ENCODE measurements at places on chromosomes 7 and 10.
A peak's percentile ranks its signal among the peaks of the same experiment; 100 is the strongest.

GRCh38 chr7:154720016-154720415 lies 282.9 kb downstream of the PAXIP1 start:
- no peak for DNase-seq

DNA sequence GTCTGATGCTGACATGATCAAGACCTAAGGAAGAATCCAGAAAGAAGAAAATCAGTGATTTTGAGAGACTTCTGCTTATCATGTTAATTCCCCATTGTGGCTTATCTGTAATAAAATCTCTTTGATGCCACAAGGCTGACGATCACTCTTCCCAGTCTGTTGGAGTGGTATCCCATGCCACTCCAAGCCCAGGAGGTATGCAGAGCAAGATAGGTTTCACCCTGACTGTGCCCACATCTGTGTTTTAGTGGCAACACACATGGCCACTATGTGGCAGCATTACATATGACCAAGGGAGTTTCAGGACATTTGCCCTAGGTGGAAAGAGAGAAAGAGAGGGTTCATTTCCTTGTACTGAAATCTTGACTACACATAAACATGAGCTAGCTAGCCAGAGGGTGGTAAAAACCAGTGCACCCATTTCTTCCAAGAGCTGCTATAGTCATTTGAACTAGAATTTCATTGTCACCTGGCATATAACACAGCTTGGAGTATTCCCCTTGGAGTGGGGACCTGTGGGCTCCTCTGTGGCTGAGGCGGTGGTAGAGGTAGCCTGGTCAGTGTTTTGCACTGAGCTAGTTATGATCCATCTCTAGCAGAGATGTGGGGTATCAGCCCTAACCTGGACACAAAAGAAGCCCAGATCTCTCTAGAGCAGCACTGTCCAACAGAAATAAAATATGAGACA lies 20.8 kb downstream of the LAMB4 start:
- DNase-seq = no peak

- DNase-seq = no peak
Measured at GRCh38 chr7:31307972-31308371, 32.6 kb downstream of the NEUROD6 start.

- DNase-seq = no peak
Measured at GRCh38 chr7:112257073-112257472, 50.6 kb downstream of the ZNF277 start.

- no peak for DNase-seq
Measured at GRCh38 chr10:89798092-89798491, 96.7 kb downstream of the KIF20B start.

- no peak for DNase-seq
Measured at GRCh38 chr7:116801092-116801710, 61.2 kb upstream of the CAPZA2 start.

- DNase-seq = no peak
Measured at GRCh38 chr10:101263150-101263752, 34.0 kb upstream of the LBX1 start.

DNA sequence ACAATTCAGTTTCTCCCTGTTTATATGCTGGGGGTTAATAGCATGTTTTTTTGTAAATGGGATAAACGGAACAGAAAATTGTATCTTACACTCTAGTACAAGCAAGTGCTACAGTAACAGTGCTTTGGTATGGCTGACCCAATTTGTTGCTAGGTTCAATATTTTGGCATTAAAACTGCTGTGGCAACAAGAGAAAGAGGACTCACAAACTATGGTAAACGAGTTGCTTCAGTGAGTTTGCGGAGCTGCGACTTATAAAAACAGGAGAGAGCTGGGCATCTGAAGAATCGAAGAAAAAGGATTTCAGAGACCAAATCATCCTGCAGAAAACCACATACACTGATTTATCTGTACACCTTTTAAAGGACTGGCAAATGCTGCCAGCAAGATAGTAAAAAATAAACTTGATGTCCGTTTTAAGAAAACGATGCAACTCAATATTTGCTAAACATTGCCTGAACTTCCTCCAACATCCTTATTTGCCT lies 2.2 kb downstream of the GLUD1 start:
- no peak for DNase-seq

GRCh38 chr7:37141742-37142141 lies 306.9 kb downstream of the ELMO1 start:
- DNase-seq = no peak

- DNase-seq = no peak
Measured at GRCh38 chr7:138654616-138655015, 46.5 kb downstream of the SVOPL start.

DNA sequence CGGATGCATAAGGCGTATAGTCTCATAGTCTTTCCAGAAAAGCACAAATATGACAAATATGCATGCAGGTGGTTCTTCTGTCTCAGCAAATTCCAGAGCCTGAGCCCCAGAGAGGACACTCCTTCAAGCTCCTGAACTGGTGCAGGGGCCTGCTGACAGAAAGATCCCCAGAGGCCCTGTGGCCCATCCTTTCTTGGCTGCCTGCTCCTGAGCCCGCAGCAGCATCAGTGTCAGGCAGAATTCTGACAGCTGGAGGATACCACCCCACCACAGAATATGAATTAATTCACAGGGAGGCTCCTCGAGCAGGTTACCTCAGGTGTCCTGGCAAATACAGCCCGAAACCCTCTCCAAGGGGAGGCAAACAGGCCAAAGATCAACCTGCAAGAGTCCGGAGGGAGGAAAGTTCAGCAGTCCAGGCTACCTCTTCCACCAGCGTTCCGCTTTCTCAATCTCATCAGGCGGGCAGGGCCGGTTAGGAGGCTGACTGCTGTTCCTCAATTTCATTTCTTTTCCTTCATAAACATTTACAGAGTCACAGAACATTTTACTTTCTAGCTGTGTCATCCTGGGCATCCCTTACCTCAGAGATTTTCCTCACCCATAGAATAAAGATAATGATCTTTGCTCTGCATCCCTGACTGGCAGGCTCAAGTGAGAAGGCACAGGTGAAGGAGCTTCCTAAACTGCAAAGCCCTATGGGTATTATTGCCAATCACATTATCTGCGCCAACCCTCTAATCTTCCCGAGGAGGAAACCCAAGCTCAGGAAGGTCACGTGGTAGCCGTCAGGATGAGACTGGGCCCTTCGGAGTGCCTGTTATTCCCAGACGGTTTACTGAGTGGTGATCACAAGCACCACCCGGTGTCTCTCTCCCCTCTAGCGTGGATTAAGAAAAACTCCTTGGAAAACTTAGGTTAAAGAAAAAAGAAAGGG lies 1.4 kb downstream of the DNAJB12 start:
- DNase-seq = no peak

GRCh38 chr7:136953386-136953785 lies 84.9 kb downstream of the CHRM2 start:
- no peak for DNase-seq

DNA sequence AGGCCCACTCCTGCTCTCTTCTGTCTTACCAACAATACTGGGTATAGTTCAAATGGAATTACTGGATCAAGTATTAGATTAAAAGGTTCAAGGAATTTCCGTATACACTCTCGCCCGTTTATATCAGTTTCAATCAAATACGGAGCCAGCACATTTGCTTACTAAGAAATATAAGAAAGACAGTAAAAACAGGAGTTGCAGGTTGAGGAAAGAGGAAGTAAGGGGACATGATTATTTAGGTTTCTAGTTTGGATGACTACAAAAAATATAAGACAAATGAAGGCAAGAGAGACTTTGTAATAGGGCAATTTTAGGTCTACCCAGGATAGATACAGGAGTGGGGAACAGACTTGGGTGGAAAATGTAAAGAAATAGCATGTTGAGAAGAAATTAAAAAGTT lies 109.9 kb upstream of the ABI1 start:
- DNase-seq = no peak

- no peak for DNase-seq
Measured at GRCh38 chr7:142447762-142448161, 189.9 kb upstream of the PRSS58 start.

- DNase-seq = no peak
Measured at GRCh38 chr10:80945264-80945880, 407.7 kb downstream of the SH2D4B start.

- no peak for DNase-seq
Measured at GRCh38 chr10:127027786-127028185, 122.6 kb downstream of the DOCK1 start.

DNA sequence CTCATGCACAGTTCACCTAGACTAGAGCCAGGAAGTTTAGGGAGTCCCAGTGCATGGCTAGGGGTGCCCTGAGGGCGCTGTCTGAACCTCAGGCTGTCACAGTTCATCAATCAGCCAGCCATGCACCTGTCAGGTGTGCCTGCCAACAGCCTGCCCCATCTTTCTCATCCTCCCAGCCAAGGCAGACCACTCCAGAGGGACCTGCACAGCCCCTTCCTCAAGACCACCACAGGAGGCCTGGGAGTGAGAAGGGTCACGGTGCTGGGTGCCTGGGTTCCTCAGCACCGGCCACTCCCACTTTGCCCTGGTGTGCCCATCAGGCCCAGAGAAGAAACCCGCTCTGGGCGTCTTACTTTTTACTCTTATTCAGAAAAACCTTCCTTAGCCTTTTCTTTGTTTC lies 8.4 kb downstream of the ATP6V1F start:
- no peak for DNase-seq

- peak; percentile 63 for DNase-seq
Measured at GRCh38 chr7:17298840-17299482, 509 bp downstream of the AHR start.

DNA sequence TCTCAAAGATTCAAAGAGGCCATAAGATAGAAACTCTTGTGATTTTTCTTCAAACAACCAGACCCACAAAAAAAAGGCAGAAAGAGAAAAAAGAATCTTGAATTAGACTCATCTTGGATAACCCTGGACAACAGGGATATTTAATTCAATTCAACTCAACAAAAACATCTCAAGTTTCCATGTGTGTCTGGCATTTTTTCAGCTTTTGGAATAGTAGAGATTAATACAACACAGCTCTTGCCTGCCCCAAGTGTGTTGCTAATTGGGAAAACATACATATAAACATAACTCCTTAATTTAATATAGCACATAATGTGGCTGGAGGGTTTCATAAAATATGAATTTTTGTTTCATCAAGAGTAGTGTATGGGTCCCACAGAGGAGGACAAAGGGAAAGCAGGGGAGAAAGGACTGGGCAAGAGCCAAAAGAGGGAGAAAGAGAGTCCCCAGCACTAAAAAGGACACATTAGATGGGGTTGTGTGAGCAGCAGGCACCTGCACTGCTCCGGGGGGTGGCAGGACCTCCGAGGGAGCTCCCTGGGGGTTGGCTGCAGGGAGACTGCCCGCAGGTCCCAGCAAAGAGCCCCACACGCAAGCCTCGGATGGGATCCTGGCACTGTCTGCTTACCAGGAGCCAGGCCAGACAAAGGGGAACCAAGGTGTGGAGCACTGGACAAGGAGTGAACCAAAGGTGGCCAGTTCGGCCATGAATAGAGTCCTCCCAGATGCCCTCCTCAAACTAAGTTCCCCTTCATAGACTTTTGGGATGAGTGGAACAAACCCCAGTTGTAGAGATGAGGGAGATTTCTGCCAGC lies 65.6 kb upstream of the TMEM72 start:
- no peak for DNase-seq

- no peak for DNase-seq
Measured at GRCh38 chr7:118250860-118251494, 26.5 kb downstream of the ANKRD7 start.

DNA sequence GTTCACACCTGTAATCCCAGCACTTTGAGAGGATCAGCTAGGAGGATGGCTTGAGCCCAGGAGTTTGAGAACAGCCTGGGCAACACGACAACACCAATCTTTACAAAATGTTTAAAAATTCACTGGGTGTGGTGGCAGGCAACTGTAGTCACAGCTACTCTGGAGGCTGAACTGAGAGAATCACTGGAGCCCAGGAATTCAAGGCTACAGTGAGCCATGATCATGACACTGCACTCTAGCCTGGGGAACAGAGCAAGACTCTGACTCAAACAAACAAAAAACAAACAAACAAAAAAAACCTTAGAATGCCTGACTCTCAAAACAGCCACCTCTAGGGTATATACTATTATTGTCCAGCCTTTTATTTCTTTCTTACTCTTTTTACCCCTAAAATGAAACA lies 56.5 kb upstream of the PAPSS2 start:
- no peak for DNase-seq

DNA sequence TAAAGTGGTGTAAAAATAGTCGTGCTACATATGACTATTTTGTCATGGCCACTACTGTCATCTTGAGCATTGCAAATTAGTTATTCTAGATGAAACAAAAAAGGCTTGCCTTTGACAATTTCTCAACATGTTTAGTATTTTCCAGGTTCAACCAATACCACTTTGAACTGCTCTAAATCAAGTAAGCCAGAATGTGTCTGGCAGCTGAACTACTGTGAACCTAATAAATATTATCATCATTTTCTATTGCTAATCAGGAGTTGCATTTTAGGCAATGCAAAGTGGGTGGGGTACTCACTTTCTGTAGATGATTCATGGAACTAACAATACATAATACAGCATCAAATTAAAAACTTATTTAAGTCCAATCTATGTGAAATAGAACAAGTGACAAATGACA lies 877.2 kb downstream of the CNTNAP2 start:
- no peak for DNase-seq

DNA sequence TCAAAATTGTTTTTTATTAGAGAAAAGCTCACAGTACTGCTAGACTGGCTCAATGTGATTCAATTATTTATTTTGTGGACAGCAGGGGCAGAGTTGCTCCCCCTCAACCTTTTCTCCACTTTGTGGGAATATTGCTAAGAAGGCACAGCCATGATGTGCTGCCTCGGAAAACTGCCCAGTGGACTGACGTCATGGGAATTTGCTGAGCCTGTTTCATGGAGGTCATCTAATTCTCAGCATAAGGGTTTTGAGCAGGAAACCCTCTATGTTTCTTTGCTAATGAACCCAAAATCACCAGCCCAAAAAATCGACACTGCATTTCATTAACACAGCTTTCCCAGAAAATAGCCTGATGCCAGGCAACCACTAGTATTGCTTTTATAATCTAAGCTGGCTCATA lies 228.8 kb upstream of the FAM3C start:
- no peak for DNase-seq

DNA sequence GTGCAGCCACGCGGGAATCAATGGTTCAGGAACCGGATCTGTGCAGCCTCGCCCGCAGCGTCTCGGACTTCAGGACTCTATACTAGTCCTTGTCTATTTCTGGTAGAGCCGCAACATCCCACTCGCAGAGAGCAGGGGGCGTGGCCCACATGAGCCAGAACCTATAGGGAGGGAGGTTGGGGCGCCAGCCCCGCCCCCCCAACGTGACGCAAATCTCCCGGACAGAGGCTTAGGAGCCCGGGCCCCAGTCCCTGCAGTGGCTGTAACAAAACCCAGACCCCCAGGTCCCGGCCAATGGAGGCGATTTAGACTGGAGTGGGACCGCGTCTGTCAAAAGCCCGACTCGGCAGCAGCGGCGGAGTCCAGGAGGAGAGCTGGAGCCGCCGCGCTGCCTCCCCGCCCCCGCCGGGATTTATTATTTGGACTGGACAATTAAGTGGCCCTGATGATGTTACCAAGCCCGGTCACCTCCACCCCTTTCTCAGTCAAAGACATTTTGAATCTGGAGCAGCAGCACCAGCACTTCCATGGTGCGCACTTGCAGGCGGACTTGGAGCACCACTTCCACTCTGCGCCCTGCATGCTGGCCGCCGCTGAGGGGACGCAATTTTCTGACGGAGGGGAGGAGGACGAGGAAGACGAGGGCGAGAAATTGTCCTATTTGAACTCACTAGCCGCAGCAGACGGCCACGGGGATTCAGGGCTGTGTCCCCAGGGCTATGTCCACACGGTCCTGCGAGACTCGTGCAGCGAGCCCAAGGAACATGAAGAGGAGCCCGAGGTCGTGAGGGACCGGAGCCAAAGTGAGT lies at the start of gene NKX2-3:
NKX2-3 (plus strand) TSS at position 256 of the 809 bp plus-strand sequence; CDS start at position 446, 190 bp downstream.
- DNase-seq = no peak
